PC-3 (cell line): ENCODE measurements at places on chromosomes 1 and 21. TPM values are rescaled to one million over a fixed set of nuclear protein-coding genes. Genes with fewer than 3 reads are reported as not detected.

HSPA6 gene
- 3.8 and 4.3 TPM in 2 replicates for total RNA-seq

ZNF648 gene
- not detected in 2 replicates for total RNA-seq

CELA2B gene
- total RNA-seq = not detected in 2 replicates

ORC1 gene
- 23.7 and 28.9 TPM in 2 replicates for total RNA-seq

ERO1B gene
- total RNA-seq = 0.46 and 0.95 TPM in 2 replicates

KCNJ9 gene
- total RNA-seq = not detected in 2 replicates

DIO1 gene
- total RNA-seq = not detected in 2 replicates

TMEM269 gene
- 0.11 TPM in 1 of 2 replicates, not detected in the other for total RNA-seq
